ENCODE measurements at places on chromosomes 11 and 22. TPM values are rescaled to one million over a fixed set of nuclear protein-coding genes. Genes with fewer than 3 reads are reported as not detected.

GRM5 gene
- not detected for total RNA-seq

CLCF1 gene
- total RNA-seq: 16.1 TPM

GVQW3 gene
- total RNA-seq: 0.51 TPM

OAF gene
- total RNA-seq: 18.7 TPM

NUDT8 gene
- 7.5 TPM for total RNA-seq

SIAE gene
- total RNA-seq: 11.4 TPM

PAX6 gene
- total RNA-seq: 0.23 TPM

SPTBN2 gene
- 0.57 TPM for total RNA-seq

YAP1 gene
- total RNA-seq: 118 TPM

MOGAT2 gene
- total RNA-seq: not detected

IRAG1 gene
- total RNA-seq: 0.38 TPM

ASRGL1 gene
- total RNA-seq: not detected

OR51B5 gene
- not detected for total RNA-seq

TRIM49D1 gene
- total RNA-seq: not detected

CALCA gene
- total RNA-seq: not detected

ACTN3 gene
- not detected for total RNA-seq

NXPE2 gene
- total RNA-seq: 0.13 TPM

CCDC89 gene
- total RNA-seq: 6.6 TPM

PRAME gene
- total RNA-seq: not detected

CADM1 gene
- 0.69 TPM for total RNA-seq

TRIM6 gene
- total RNA-seq: 1.7 TPM

SLC22A25 gene
- not detected for total RNA-seq

SUN2 gene
- 140 TPM for total RNA-seq

TIMP3 gene
- 19.6 TPM for total RNA-seq

CXCR5 gene
- total RNA-seq: not detected

MDK gene
- 184 TPM for total RNA-seq

SMC1B gene
- not detected for total RNA-seq

RBFOX2 gene
- total RNA-seq: 97.6 TPM

MCHR1 gene
- not detected for total RNA-seq

KCTD21 gene
- total RNA-seq: 7.2 TPM

OR2D2 gene
- not detected for total RNA-seq

KIF18A gene
- total RNA-seq: 32.3 TPM

Data from LHCN-M2 (cell line).